ENCODE measurements at places on chromosomes 5 and 9.

DNA sequence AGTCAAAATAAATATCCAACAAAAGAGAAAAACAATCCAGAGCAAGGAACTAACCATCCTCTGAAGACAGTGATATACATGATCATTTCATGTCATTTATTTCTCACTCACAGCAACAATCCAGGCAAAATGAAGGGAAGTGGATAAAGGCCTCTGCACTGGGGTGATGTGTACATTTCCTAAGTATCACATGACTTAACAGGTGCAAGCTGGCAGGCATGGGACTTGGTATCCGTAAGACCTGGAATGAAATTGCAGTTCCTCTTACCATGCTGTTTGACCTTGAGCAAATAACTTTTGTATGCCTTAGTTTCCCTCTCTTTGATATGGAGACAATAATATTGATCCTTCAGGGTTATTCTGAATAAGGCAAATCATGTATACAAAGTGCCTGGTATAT is 77.6 kb downstream of the PRLR start:
- no peak for DNase-seq

- DNase-seq, result no peak
These were observed 174.3 kb upstream of the GRIN3A start for GRCh38 chr9:101912698-101913097.

- DNase-seq, result no peak
These were observed 3.4 kb downstream of the SMIM3 start for GRCh38 chr5:150781706-150782614.

DNA sequence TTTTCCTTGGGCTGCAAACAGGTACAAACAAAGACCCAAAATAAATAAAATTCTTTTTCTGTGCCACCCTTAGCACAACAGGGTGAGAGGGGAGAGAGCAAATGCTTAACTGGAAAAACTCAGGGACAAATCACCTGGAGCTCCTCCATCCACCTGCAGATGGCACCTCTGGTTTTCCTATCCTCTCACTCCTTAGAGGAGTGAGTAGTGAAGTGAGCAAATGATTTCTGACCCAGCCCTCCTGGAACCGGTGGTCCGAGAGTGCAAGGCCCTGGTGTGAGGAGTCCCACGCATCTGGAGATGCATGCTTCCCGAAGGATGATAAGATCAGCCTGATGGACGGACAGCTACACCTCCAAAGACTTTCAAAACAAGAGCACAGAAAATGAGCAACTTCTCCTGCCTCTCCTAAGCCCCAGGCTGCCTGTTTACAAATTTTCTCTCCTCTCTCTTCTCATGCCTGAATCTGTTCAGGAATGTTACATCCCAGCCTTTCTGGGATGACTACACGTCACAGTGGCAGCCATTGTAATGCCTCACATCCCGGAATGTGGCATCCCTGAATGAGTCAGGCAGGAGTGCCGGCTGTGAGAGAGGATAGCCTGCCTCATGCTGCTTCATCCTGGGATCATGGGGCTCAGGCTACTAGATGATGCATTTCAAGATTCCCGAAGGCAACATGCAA is 86.4 kb downstream of the ADRB2 start:
- DNase-seq, result no peak

DNA sequence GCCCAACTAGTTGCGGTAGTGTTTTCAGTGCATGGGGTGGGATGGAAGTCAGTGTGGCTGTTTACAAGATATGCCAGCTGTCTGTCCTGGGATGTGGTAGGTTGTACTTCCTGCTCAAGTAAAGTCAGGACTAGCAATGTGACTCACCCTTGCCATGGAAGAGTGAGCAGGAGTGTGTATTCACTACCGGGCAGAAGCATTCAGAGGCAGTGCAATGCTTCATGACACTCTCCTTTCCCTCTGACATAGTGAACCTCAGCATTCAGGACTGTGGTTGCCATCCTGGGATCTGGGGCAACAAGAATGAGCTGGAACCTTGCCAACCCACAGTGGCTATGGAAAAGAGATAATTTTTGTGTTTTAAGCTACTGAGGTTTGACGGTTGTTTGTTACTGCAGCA is 68.9 kb downstream of the BOD1 start:
- no peak for DNase-seq

GRCh38 chr9:121280715-121281613 is 13.0 kb downstream of the GSN start:
- DNase-seq, result no peak

DNA sequence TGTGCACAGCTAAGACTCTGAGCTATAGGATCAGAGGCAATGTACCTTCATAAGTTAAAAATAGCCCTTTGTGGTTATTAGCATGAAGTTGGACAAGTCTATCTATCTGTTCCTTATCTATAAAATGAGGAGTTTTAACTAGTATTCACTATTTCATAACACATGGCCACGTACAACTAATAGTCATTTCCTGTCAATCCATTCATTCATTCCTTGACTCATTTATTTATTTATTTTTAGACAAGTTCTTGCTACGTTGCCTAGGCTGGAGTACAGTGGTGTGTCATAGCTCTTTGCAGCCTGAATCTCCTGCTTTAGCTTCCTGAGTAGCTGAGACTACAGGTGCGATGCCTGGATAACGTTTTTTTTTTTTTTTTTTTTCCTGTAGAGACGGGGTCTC is 92.1 kb downstream of the NR3C1 start:
- no peak for DNase-seq

- DNase-seq, result no peak
These were observed 184.3 kb downstream of the ARHGAP26 start for GRCh38 chr5:142954455-142954854.

GRCh38 chr9:89538871-89539270 is 41.0 kb upstream of the SEMA4D start:
- no peak for DNase-seq

GRCh38 chr5:54969242-54969641 is 16.2 kb downstream of the ESM1 start:
- no peak for DNase-seq

DNA sequence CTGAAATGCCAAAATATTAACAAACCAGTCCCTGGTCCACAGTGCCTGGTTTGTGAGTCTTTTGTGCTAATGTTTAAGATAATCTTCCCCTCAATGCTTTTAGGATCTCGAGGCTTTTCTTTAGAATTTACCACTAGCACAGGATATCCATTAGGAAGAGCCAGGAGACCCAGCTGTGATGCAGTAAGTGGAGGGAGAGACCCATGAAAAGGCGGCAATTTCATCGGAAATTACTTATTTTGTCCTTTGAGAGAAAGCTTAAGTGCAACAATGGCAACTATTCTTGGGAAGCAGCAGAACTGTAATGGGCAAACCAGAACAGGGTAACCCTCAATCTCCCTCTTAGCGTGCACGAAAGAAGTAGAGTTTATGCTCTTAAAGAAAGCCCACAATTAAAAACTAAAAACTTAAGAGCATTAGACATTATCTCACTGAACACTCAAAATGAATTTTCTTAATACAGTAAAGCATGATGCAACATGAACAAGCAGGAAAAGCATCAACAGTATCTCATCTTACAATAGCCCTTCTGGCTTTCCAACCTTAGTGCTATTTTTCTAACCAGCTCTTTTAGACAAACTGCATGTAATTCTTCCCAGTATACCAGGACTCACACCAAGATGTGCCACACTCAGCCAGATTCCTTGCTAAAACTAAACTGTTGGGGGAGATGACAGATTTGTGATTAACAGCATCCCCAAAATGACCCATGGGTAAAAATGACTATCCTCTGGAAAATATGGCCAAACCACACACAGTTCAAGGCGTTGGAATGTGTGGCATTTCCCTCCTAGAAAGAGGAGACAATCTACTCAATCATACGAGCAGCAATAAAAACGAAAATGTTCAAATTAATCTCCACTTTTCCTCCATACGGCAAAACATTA is 36.4 kb downstream of the PWWP2A start:
- no peak for DNase-seq

DNA sequence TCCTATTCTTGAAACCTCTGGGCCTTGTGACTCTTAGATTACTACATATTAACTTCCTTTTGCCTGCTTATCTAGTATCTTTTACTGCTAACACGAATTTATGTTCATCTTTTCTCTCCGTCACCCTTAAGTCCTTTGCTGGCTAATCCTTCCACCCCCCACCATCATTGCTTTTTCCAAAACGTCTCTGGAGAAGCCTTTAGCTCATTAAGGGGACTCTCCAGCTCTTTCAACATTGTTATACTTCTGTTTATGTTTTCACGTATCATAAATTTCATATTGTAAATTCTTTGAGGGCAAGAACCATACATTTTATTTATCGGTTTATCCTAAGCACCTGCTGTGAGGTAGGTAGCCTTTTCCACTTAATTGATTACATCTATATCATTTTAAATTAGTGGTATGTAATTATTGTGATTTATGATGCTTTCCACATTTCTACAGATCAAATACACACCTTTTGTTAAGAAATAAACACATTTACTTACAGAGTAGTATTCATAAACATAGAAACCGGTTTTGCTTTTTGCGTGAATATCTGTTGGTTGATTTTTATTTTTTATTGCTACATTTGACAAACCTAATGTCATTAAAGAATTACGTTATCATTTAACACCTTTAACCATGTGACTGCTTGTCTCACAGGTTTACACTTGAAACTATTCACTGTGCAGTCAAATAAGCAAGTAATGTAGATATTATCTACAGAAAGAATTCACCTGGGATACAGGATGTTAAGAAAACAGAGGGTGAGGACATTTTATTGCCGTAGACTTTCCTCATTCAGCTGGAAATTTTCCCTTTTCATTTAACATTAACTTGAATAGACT is 15.4 kb upstream of the SNX2 start:
- DNase-seq, result no peak
